ENCODE measurements at places on chromosomes 11 and 22. TPM values are rescaled to one million over a fixed set of nuclear protein-coding genes. Genes with fewer than 3 reads are reported as not detected.

The TYR gene
- not detected for polyA plus RNA-seq

The RFPL1 gene
- not detected for polyA plus RNA-seq

The CRYBB3 gene
- not detected for polyA plus RNA-seq

The UBQLN3 gene
- not detected for polyA plus RNA-seq

The TPBGL gene
- 3.0 TPM for polyA plus RNA-seq

Measured in brain (organoid and tissue), 16 donors.